ENCODE measurements at places on chromosomes 16 and 17.

- DNase-seq: peak; percentile 34
Measured at GRCh38 chr16:29926711-29927052, 656 bp upstream of the KCTD13 start.

DNA sequence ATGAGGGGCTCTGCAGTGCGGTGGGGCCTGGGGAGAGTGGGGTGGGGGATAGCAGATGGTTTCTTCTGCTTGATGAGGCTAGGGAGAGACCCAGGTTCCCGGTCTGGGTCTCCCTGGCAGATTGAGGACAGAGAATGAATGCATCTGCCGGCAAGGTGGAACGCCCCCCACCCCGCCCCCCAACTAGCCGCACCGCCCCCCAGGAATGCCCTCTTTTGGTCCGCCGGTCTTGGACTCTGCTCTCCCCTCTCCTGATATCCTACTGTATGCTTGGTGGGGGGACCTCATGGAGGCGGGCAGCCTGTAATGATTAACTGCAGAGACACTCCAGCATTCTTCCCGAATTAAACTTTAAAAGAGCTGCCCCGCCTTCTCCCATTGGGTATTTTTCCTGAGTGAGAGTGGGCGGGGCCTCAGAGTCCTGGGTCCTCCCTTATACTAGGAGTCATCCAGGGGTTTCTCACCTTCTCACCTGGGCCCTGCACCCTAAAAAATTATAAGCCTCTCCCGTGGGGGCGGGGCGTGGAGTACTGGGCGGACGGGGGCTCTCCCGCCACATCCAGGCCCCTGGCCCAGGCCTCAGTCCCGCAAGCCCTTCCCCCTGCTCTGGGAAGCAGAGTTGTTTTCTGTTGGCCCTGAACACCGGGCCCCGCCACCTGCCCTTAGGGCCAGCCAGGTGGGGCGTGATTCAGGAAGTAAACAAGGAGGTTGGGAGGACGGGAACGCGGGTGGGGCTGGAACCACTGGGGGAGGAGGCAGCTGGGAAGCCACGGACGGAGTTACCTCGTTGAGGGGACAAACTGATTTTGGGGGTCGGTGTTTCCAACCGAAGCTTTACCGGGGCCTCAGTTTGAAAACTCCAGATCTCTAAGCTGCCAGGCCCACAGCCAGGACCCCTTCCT is 1.5 kb downstream of the GRB7 start:
- DNase-seq: peak; percentile 91

DNA sequence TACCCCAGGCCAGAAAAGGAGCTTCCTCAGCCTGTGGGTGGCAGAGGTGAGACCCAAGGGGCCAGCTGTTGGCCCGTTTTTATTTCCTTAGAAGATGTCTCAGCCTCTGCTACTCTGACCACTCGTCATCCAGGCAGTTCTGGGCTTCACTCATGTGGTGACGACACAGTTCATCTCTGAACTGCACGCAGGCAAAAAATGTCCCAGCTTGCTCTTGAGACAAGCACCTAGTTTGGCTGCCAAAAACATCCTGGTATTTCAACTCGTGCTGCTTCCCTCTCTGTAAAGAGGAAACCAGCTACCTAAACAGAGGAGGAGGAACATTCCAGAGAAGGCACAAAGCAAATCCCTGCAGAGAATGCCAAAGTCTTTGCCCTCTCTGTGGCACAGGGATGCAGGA is 125.7 kb downstream of the XYLT1 start:
- DNase-seq: no peak

GRCh38 chr16:5977329-5977728 is 879.7 kb upstream of the EEF2KMT start:
- DNase-seq: no peak

GRCh38 chr16:66483689-66484452 is 56.8 kb downstream of the BEAN1 start:
- peak; percentile 21 for DNase-seq

GRCh38 chr16:22322021-22322471 is 24.8 kb downstream of the POLR3E start:
- no peak for DNase-seq

DNA sequence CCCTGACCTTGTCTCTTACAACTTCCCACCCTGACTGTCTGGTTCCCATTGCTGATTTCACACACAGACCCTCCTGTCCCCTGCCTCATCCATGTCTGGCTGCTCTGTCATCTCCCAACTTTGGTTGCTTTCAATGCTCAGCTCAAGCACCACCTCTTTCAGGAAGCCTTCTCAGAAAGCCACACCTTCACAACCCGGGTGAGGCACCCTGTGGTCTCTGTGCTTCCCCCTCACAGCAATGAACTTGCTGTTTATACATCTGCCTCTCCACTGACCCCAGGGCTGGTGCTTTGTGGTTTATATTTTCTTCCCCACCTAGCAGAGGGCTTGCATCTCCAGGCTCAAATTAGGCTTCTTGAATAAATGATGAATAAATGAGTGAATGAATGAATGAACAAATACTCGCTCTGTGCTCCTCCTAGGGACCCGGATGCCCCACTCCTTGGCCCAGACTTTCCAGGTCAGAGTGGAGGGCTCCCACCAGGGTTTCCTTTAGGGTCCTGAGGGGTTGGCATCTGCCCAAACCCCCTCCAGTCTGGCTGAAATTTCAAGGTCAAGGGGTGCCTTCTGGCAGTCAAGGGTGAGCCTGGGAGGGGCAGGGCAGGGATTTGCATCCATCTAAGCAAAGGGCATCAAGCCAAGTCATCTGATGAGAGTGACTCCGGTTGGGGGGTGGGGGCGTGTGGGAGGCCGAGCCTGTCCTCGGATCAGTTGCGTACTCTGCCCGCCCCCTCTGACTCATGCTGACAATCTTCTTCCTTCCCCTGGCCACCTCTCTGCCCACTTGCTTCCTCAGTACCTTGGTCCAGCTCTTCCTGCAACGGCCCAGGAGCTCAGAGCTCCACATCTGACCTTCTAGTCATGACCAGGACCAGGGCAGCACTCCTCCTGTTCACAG is at the start of gene ITGAX:
ITGAX (plus strand) TSS at position 783 of the 898 bp plus-strand sequence; CDS start at position 862, 79 bp downstream.
- DNase-seq: no peak

GRCh38 chr16:31568577-31569359 is 41.1 kb downstream of the AHSP start:
- no peak for DNase-seq

DNA sequence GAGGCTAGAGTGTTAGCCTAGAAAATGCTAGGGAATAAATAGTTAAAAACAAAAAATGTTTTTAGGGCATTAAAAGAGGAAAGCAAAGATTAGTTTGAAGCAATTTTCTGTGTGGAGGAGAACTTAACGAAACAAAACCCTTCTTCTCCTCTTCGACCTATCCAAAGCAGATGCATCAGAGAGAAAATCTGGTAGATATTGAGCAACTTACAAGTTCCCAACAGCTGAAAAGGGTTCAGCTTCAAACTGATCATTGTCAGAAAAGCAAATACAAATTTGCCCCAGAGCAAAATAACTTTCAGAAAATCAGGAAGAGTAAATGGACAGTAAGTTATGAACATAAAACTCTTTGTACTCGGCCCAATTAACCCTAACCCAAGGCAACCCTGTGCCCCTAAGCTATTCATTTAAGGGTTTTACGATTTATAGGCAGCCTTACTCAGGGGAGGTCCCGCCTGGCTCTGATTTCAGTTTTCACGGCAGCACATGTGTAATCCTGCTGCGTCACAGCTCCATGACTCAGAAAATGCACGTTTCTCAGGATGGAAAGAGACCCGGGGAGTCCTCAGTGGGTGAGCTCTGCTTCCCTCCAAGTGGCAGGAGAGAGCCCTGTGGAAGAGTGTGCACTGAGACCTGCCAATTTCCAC is 405.7 kb upstream of the SALL1 start:
- DNase-seq: no peak

Measured in NCI-H774 (cell line).